ENCODE measurements at places on chromosomes 2 and 18. TPM values are rescaled to one million over a fixed set of nuclear protein-coding genes. Genes with fewer than 3 reads are reported as not detected.

Gene TUBA4B
- not detected for polyA plus RNA-seq

Gene PDE1A
- 2.6 TPM for polyA plus RNA-seq

- H3K4me3 ChIP-seq: no peak overlapping the region
- no peaks in the 10 kb centered on the region for H3K4me1 ChIP-seq
- no peaks in the 10 kb centered on the region for H3K27me3 ChIP-seq
- no peak overlapping the region for H3K27ac ChIP-seq
Measured at GRCh38 chr18:52715421-52715820, 375.4 kb downstream of the DCC start.

- H3K4me3 ChIP-seq: peak overlapping the region; percentile 99
- DNase-seq: no peak
- peak overlapping the region; percentile 93 for H3K27ac ChIP-seq
- peaks cover 4% of the 10 kb centered on the region for H3K36me3 ChIP-seq
- peaks cover 64% of the 10 kb centered on the region for H3K4me1 ChIP-seq
- H3K27me3 ChIP-seq: no peaks in the 10 kb centered on the region
Measured at GRCh38 chr2:54561010-54561409, 104.9 kb downstream of the SPTBN1 start.

GRCh38 chr2:128041561-128041960 is 13.7 kb upstream of the SAP130 start:
- H3K27ac ChIP-seq: no peak overlapping the region
- DNase-seq: no peak
- no peak overlapping the region for H3K4me3 ChIP-seq
- H3K27me3 ChIP-seq: peaks cover 15% of the 10 kb centered on the region
- H3K36me3 ChIP-seq: no peaks in the 10 kb centered on the region

GRCh38 chr2:145321344-145321743 is 801.4 kb upstream of the ZEB2 start:
- no peak overlapping the region for H3K27ac ChIP-seq
- peaks cover 2% of the 10 kb centered on the region for H3K27me3 ChIP-seq
- no peak for DNase-seq
- H3K4me1 ChIP-seq: peaks cover 21% of the 10 kb centered on the region

DNA sequence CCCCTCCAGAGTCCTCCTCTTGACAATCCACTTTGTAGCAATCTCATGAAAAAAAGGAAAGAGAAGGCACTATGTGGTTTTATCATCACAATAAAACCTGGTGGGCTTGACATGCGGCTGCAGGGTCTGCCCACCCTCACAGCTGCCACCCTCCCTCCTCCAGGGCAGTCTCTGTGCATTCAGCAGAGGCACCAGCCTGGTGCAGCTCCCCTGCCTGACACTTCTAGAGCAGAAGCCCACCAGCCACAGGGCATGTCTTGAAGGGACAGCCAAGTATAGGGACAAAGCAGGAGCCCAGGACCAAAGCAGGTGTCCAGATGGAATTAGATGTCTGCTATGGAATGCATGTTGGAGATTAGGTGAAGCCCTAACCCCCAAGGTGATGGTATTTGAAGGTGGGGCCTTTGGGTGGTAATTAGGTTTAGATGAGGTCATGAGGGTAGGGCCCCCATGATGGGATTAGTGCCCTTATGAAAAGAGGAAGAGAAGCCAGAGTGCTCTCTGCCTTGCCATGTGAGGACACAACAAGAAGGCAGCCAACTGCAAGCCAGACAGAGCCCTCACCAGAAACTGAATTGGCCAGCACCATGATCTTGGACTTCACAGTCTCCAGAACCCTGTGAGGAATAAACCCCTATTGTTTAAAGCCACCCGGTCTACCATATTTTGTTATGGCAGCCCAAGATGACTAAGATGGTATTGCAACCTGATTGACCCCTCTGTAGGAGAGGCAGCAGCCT is 86.9 kb downstream of the MCFD2 start:
- no peaks in the 10 kb centered on the region for H3K27me3 ChIP-seq
- H3K4me1 ChIP-seq: no peaks in the 10 kb centered on the region
- no peak for DNase-seq
- H3K4me3 ChIP-seq: no peak overlapping the region
- H3K27ac ChIP-seq: no peak overlapping the region

GRCh38 chr18:41553716-41554115 is 401.3 kb upstream of the PIK3C3 start:
- H3K27me3 ChIP-seq: no peaks in the 10 kb centered on the region
- no peak overlapping the region for H3K27ac ChIP-seq
- DNase-seq: no peak
- no peaks in the 10 kb centered on the region for H3K36me3 ChIP-seq

- H3K4me3 ChIP-seq: peak overlapping the region; percentile 25
- peak overlapping the region; percentile 74 for H3K27ac ChIP-seq
- peaks cover 4% of the 10 kb centered on the region for H3K27me3 ChIP-seq
Measured at GRCh38 chr2:218168635-218169462, 2.1 kb upstream of the CXCR1 start.

Data from immature natural killer cell (primary cell).